Lung (tissue), 17 donors: ENCODE measurements at places on chromosomes 5 and 9. TPM values are rescaled to one million over a fixed set of nuclear protein-coding genes. Genes with fewer than 3 reads are reported as not detected.

GRCh38 chr5:43643327-43643726, 40.3 kb downstream of the NNT start:
- no peak for DNase-seq

ANKRD55 gene
- polyA plus RNA-seq: 0.50 TPM

IFNK gene
- not detected for polyA plus RNA-seq

CENPK gene
- 4.0 TPM for polyA plus RNA-seq
